ENCODE measurements at places on chromosomes 2 and 18. TPM values are rescaled to one million over a fixed set of nuclear protein-coding genes. Genes with fewer than 3 reads are reported as not detected.
A peak's percentile ranks its signal among the peaks of the same experiment; 100 is the strongest.

DNA sequence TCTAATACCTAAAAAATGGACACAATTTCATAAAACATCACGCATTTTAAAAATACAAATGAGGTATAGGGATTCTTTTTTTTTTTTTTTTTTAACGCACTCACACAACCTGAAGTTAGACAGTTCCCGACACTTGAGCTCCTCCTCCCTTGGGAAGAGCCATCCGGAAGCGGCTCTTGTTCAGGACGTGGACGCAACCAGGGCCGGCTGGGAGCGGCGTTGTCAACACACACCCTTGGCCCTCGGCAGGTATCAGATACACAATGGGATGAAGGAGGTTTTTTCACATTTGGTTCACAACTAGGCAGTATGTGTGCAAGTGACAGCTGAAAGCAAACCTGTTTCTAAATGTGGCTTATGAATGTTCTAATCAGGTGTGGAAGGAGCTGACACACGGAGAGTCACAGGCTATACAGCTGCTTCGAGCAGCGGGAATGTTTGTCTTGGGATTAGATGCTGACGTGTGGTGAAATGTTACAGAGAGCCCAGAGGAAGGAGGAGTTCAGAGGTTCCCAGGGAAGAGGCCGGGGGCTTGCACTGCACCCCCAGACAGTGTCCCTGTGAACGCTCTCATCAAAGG is 111.1 kb downstream of the PXDN start:
- DNase-seq: no peak

DNA sequence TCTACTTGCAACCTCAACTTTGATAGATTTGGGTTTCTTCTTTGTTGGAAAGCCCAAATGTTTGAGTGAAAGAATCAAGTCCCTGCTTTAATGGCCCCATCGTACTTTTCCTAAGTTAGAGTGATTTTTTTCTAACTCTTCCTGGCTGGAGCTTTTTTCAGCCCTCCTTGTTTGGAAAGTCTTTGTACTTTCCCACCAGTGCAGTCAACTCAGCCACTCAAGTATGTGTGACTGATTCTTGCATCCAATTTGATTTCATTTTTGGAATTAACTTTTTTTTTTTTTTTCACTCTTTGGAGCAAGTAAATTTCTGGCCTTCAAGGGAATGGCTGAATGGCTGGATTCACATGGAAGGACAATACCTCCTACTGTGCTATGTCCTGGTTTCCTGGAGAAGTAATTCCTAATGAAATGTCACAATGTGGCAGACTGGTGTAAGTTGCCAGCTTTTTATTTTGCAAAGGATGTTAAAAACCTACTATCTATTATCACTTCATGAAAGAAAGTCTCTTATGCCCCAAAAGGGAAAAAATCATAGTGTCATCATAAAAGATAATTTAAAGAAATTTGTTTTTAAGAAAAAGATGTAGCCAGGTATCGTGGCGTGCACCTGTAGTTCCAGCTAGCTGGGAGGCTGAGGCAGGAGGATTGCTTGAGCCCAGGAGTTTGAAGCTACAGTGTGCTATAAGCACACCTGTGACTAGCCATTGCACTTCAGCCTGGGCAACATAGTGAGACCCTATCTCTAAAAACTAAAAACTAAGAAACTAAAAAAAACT is 76.0 kb upstream of the ZFP36L2 start:
- no peak for DNase-seq

Gene DIPK1C
- total RNA-seq: not detected

Gene PROKR1
- not detected for total RNA-seq

GRCh38 chr2:86790676-86791572 is at the start of gene CD8A:
CD8A (minus strand) TSS chr2:86790913; CDS start chr2:86790825, 88 bp downstream.
- DNase-seq: peak; percentile 31

Gene CENPO
- total RNA-seq: 42.9 TPM

Gene DSG4
- total RNA-seq: not detected

Gene ITSN2
- 75.6 TPM for total RNA-seq

DNA sequence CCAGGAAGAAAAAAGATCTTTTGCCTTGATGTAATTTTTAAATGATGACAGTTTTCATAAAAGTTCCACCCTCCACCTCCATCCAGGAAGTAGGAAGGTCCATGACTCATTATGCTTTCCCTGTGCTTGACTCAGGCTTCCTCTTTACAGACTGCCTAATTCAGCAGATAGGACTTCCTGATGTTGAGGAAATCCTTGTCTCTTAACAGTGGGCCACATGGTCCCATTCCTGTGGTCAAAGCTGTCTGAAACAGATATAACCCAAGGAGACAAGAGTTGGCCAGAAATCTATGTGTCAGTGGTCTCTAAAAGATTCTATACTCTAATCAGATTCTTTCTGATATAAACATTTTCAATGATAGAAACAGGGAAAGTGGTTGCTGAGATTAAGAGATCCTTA is 119.1 kb downstream of the BAZ2B start:
- DNase-seq: no peak

DNA sequence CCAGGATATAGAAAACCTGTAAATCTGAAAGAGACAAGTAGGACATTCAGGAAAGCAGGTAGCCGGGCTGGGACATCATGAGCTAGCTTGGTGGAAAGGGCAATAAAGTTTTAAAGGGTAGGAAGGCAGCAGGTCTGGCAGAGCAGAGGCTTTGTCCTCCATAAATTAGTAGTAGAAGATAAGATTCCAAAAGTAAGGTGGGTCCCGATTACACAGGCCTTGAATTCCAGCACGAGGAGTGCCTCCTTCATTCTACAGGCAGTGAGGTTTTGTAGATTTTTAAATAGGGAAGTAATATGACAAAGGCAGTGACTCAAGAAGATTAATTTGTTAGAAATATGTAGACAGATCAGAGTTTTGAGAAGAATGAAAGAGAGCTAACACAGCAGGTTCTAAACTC is 160.7 kb downstream of the DTNB start:
- DNase-seq: no peak

GRCh38 chr18:9869715-9870430 is 15.9 kb upstream of the TXNDC2 start:
- DNase-seq: no peak

- no peak for DNase-seq
Observed at GRCh38 chr18:46531482-46531881, 125.5 kb downstream of the LOXHD1 start.

Gene GALM
- total RNA-seq: 97.4 TPM

Gene EVX2
- total RNA-seq: not detected

Gene UGT1A10
- not detected for total RNA-seq

DNA sequence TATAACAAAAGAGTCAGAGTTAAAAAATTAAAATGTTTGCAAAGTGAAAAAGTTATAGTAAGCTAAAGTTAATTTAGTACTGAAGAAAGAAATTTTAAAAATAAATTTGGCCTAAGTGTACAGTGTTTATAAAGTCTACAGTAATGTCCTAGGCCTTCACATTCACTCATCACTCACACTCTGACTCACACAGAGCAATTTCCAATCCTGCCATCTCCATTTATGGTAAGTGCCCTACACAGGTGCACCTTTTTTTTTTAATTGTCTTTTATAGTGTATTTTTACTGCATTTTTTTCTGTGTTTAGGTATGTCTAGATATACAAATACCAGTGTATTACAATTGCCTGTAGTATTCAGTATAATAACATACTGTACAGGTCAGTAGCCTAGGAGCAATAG is 562.9 kb downstream of the PIK3C3 start:
- no peak for DNase-seq

DNA sequence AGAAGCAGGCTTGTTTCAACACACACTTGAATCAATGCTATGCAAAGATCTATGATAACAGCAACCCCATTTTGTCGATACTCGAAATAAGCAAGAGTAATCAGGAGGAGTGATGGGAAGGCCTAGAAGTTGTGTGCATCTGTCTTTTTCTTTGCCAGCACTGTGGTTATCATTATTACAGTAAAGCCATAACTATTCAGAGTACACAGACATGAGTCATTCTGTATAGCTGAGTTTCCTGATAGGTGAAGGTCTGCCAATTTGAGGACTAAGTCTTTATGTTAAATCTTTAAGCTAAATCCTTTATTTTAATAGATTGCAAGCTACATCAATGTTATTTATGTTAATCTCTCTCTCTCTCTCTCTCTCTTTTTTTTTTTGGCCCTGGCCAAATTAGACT is 1344.4 kb upstream of the CELF4 start:
- DNase-seq: no peak

DNA sequence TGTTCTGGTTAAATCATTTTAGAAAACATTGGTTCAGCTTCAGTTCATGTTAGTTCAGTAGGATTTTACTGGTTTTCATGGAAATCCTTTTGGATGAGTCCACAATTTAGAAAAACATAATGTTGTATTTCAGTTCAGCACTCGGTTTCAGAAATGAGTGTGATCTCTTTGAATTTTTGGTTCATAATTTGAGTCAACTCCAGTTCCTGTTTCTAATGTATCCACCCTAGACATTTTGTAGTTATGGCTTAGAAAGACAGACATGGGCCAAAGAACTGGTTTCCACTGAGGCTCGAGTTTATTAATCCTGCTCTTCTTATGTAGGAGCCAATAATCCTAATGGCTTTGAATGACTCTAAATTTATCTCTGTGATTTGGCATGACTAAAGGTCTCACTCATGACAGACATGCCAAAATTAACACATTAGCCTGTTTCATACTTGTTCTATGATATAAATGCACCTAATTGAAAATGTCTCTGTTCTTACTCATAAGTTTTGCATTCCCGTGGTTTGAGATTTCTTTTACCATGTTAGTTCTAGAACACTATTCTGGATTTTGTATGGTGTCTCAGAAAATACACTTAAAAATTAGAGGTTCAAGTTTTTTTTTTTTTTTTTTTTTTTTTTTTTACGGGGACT is 82.3 kb upstream of the SPRED2 start:
- DNase-seq: no peak

DNA sequence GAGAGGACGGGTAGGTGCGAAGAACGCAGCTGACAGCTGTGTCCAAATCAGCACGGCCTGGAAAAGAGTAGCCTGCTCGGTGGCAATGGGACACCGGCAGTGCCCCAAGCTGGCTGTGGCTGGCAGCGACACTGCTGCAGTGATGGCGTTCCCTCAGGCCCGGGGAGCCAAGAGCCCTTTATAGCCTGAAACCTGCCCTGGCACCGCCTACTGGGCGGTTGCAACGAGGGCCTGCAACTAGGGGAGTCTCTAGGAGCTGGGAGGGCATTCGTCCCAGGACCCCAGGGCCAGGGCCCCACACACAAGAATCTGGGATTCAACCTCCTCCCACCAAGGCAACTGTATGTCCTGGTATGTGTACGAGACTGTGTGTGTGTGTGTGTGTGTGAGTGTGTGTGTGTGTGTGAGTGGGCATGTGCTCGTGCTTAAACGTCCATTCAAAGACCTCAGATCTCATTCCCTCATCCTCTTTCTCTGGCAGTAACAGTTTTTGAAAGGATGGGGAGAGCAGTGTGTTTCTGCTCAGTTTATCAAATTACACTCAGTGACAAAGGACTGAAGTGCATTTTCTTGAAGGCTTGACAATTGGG is 6.8 kb upstream of the CYP26B1 start:
- peak; percentile 11 for DNase-seq

DNA sequence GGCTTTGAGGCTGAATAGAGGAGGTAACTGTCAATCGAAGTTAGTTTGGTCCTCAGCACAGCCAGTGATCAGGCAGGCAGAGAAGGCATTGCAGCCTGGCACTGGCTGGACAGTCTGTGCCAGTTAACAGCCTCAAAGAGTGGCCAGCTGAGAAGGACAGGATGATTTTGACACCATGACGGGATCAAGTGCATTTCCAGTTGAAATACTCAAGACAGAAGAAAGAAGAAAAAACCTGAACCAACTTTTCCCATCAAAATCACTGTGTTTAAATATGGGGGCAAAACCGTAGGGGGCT is 96.7 kb upstream of the ZCCHC2 start:
- no peak for DNase-seq

DNA sequence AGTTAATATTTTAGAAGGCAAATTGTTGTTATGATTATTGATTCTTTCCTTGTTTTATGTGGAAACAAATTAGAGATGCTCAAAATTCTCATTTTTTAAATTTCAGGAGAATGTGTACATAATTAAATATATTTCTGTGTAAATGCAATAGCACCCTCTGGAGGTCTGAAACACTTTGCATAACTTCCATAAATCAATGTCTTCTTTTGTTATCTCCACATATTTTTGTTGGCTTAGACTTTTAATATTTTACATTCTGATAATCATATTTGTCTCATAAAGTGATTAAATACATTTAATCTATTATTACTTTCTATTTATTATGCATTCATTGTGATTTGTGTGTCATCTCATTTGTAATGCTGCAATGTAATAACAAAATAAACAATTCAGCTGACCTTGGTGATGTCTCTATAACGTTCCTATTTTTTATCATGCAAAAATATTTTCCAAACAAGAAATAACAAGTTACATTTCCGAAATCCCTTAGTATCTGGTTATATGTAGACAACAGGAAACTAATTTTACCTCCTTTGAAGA is 201.8 kb upstream of the GALNT5 start:
- no peak for DNase-seq

Gene RETREG2
- total RNA-seq: 113 TPM

DNA sequence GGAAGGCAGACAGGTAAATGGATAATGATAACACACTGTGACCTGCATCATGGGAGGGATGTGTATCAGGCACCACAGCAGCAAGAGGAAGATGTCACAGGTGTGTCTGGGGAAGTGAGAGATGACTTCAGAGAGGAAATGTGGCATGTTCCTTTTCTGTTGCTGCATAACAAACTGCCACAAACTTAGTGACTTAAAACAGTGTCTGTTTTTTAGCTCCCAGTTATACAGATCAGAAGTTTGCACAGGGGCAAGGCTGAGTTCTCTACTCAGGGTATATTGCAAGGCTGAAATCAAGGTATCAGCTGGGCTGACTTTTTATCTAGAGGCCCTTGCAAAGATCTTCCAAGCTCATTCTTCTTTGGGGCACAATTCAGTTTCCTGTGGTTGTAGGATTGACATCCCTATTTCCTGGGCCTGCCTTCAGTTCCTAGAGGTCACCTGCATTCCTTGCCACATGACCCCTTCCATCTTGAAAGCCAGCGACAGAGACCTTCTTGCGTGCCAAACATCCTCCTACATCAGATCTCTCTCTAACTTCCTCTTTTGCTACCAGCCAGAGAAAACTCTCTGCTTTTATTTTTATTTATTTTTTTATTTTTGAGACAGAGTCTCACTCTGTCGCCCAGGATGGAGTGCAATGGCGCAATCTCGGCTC is 2.1 kb upstream of the MAP3K2 start:
- DNase-seq: no peak

All from activated CD4-positive, alpha-beta memory T cell treated with anti-CD3 and anti-CD28 coated beads, Interleukin-2, amount 10 ng/mL, durations not matched to agents 7 days and 5 days (primary cell).